ENCODE measurements at places on chromosomes 7 and 10.

DNA sequence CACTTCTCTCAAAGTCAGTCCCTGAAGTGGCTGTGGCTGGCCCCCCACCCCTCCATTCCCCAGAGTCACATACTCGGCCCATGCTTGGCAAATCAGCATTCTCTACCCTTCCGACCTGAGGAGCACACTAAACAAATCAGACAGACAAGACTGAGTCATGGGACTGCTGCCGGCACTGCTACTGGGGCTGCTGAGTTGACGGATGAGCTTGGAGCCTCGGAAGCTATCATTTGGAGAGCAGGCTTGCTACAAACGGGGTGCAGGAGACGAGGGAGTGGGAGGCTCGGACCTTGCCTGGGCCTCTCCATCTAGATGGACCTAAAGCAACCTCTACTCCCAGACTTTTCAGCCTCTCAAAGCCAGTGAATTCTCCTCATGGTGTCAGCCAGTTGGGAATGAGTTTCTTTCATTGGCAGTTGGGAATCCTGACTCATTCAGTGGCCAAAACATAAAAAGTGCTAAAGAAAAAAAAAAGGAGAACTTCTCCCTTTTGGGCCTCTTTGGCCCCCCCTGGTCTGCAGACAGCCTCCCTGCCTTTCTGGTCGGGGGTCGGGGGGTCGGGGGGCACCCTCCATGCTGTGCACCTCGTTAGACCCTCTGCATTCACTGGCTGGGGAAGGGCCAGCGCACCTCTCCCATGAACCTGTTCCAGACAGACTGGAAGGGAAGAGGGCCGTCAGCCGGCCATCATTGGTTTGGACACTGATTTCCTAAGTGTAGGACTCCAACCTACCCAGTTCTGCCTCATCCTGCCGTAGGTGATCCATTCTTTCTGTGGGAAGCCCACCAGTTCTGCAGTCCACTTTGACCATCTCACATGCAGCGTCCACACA is 52.3 kb upstream of the COL13A1 start:
- no peak for DNase-seq

DNA sequence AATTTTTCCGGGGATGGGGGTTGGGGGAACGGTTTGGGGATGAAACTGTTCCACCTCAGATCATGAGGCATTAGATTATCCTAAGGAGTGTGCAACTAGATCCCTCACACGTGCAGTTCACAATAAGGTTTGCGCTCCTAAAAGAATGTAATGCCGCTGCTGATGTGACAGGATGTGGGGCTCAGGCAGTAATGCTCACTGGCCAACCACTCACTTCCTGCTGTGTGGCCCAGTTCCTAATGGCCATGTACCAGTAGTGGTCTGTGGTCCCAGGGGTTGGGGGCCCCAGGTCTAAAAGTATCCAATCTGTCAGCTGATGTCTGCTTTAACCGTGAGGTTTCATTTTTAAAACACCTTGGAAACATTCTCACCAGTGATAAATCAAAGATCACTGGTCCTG is 2.2 kb downstream of the STN1 start:
- DNase-seq, result no peak

GRCh38 chr10:128610113-128610512 is 483.9 kb upstream of the MKI67 start:
- no peak for DNase-seq

GRCh38 chr10:14543046-14543903 is 212.6 kb upstream of the FRMD4A start:
- DNase-seq, result no peak

DNA sequence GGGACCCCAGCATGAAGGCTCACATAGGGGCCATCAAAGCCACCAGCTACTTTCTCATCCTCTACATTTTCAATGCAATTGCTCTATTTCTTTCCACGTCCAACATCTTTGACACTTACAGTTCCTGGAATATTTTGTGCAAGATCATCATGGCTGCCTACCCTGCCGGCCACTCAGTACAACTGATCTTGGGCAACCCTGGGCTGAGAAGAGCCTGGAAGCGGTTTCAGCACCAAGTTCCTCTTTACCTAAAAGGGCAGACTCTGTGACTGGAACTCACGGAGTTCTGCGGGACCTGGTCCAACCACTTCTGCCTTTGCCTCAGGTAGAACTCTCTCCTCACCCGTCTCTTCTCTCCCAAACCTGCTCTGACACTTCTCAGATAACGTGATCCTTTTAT is 945 bp downstream of the TAS2R40 start:
- no peak for DNase-seq

- DNase-seq, result no peak
These were observed 65.2 kb downstream of the ELFN1 start for GRCh38 chr7:1735262-1735661.

GRCh38 chr10:1858547-1858946 is 121.2 kb upstream of the ADARB2 start:
- no peak for DNase-seq
